Foreskin keratinocyte (primary cell): ENCODE measurements at places on chromosomes 2 and 18. TPM values are rescaled to one million over a fixed set of nuclear protein-coding genes. Genes with fewer than 3 reads are reported as not detected.
A peak's percentile ranks its signal among the peaks of the same experiment; 100 is the strongest.

GRCh38 chr18:28204154-28204553 is 27.2 kb upstream of the CDH2 start:
- peak; percentile 78 for DNase-seq

DNA sequence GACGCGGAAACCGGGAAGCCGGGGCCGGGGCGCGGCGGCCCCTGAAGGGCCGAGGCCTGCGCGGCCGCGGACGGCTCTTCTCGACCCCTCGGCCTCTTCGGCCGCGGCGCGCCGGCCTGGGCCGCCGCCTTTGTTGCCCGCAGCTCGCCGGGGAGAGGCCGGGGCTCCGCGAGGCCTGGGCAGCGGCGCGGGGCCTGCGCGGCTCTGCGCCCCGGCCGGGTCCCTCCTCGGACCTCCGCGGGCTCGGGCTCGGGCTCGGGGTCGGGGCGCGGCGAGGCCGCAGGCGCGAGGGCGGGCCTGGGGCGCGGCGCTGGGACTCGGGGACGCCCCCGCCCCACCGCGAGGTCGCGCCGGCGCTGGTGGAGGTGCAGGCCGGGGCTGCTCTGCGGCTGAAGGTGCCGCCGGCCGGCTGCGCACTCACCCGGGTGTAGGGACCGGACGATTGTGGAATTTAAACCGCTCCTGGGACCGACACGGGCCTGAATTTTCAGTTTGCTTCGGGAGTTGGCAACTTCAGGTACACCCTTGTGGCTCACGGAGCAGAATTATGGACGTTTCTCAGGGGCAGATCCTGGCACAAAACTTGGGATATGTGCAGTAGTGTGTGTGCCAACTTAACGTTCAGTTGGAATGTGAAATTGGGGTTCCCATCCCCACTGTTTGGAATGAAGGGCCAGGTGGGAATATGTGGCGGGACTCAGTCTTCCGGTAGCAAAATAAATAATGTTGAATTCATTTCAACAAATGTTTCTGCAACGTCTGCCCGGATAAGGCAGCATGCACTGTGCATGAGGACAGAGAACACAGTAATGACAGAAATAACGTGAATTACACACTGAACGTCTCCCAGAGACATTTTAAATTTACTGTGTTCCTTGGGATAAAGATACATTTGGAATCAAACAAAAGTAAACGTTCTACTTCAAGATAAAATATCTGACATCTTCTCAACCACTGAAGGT is 787 bp downstream of the SOCS6 start:
- no peak for DNase-seq

- DNase-seq = no peak
Observed at GRCh38 chr2:30985493-30986230, 152.6 kb downstream of the GALNT14 start.

DNA sequence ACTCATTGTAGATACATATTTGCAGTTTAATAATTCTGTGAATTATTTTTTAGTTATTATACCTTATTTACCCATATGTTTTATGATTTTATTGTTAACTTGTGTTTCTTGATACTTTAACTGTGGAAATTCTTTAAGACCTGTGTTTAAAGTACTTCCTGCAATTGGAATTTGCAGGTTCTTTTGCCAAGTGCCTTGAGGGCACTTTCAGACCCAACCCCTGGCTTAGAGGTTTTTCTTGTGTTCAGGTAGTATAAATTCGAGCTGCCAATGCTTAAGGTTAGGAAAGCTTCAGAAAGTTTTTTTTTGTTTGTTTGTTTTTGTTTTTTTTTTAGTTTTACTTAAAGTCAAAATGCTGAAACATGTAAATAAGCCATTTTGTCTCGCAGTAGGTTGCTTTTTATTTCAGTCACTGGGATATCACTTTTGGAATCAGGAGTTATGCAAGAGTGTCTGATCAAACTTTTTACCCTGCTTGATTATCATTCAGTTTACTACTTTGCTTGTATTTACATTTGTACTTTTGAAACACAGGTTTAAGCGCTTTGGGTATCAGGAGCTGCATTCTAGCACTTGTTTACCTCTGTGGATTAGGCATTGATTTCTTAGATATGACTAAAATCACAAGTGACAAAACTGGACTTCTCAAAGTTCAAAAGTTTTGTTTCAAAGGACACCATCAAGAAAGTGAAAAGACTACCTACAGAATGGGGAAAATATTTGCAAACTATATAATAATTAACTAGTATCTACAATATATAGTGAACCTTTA is 31.8 kb downstream of the TDRD15 start:
- no peak for DNase-seq

DNA sequence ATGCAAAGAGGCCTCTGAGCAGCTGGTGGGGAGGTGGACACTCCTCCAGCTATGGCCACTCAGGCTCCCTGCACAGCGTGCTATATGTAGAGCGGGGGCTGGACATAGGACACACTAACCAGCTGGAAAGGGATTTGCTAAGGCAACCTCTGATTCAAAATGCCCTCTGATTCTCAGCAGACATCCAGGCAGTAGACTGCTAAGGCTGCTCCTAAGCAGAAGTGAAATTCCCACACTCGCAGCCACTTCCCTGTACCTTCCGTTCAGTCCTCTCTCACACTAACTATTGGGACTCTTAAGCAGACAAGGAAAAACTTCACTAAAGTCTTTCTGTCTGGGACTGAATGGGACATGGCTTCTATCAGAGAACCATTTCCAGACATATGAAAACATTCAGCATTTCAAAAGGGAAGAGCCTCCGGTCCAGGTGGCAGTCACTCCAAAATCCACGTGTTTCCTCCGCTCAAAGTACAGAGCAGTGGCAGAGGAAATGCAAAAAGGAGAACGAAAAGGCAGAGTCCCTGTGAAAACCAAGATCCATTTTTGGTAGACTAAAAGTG is 265.8 kb downstream of the TTC32 start:
- DNase-seq = no peak

DNA sequence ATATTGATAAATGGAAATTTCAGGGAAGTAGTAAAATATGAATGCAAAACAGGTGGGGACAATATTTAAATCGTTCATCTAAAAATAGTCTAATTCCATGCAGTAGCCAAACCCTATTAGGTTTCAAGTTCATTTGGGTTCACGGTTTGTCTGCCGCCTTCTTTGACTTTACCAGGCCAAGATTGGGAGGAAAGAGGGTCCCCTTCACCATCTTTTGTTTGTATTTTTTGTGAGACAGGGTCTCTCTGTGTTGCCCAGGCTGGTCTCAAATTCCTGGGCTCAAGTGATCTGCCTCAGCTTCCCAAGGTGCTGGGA is 98.5 kb upstream of the ATL2 start:
- no peak for DNase-seq

GRCh38 chr2:151827564-151828142 is 568 bp downstream of the ARL5A start:
- no peak for DNase-seq

GRCh38 chr18:23137788-23138216 is 2.5 kb downstream of the CABLES1 start:
- no peak for DNase-seq

- no peak for DNase-seq
Observed at GRCh38 chr2:211688196-211688595, 850.4 kb downstream of the ERBB4 start.

GRCh38 chr2:223724861-223725260 is 112.5 kb downstream of the AP1S3 start:
- peak; percentile 13 for DNase-seq

DNA sequence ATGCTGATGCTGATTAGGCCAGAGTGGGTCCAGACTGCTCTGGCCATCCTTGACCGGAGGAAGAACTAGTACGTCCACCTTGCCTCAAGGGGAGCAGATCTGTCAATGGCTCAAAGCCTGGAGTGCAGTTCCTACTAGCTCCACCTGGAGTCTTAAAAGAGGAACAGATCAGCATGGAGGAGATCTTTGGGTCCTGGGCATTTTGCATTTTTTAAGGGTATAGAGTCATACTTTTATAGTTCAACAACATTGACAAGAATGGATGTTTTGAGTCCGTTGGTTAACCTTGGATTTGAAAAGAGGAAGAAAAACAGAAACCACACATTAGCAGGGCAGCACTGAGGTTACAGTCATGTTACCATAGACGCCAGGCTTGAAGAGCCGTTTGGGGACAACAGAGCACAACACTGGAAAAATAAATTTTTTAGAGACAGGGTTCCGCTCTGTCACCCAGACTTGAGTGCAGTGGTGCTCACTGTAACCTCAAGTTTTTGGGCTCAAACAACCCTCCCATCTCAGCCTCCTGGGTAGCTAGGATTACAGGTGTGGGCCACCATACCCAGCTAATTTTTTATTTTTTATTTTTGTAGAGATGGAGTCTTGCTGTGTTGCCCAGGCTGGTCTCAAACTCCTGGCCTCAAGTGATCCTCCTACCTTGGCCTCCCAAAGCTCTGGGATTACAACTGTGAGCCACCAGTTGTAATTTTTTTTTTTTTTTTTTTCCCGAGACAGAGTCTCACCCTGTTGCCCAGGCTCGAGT is 78.5 kb downstream of the PRKCE start:
- no peak for DNase-seq

GRCh38 chr2:154813636-154814035 is 115.1 kb downstream of the KCNJ3 start:
- DNase-seq = no peak

DNA sequence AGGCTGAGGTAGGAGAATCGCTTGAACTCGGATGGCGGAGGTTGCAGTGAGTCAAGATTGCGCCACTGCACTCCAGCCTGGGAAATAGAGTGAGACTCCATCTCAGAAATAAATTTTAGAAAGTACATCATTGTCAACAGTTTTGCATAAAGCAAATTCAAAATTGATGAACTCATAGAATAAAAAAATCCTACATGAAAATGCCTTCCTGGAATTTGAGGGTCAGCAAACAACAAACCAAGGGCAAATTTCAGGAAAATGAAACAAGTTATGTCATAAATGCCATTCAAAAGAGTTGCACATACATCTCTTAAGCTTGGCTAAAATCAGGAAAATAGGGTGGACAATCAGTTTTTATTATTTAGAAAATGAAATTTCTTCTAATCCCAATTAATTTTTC is 45.1 kb downstream of the COL5A2 start:
- no peak for DNase-seq

DNA sequence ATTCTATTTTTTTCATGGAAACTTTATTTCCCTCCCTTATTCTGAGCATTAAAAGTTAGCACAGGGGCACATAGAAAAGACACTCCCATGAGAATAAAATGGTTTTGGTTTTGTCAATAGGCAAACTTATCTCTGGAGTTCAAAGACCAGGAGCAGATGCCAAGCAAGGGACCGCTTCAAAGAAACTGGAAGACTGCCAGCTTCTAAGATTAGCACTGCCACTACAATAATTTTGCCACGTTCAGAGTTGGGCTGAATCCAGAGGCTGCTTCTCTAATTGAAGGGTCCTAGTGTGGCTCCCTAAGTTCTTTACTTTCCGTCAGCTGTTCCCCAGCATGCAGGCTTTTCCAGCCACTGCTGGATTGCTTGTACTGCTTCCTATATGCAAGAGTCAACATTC is 681.0 kb upstream of the GCFC2 start:
- DNase-seq = no peak

DNA sequence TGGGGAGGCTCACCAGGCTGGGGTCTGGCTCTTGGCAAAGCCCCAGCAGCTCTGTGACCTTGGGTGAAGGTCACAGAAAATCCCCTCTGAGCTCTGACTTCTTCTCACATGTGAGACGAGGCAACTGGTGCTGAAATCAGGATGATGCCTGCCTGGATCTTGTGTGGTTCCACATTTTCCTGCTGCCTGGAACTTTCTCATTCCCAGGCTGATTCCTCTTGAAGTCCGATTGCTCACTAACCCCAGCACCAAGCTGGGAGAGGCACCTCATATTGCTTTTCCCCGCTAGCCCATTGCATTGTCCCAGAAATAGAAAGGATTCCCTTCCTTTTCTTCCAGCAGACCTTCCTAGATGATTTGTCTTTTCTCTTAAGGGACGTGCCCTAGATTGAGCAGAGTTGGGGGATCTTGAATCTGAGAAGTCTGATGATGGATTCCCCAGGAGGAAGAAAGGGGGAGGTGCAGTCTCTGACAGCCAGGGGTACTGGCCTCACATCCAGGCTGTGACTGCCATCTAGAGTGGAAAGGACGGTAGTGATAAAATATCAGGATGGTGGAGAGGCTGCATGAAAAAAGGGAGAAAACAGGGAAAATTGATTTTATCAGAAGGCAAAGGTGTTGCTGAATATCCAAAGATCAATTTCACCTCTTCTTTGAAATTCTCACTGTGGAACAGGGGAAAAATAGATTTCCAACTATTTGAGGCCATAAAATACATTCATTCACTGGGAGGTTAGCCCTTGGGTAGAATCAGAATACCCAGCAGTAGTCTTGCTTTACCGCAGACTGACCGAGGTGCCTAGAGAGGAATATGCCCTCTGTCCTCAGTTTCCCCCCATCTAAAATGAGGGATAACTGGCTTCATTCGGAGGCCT is 96.3 kb downstream of the FAM210A start:
- DNase-seq = peak; percentile 30

DNA sequence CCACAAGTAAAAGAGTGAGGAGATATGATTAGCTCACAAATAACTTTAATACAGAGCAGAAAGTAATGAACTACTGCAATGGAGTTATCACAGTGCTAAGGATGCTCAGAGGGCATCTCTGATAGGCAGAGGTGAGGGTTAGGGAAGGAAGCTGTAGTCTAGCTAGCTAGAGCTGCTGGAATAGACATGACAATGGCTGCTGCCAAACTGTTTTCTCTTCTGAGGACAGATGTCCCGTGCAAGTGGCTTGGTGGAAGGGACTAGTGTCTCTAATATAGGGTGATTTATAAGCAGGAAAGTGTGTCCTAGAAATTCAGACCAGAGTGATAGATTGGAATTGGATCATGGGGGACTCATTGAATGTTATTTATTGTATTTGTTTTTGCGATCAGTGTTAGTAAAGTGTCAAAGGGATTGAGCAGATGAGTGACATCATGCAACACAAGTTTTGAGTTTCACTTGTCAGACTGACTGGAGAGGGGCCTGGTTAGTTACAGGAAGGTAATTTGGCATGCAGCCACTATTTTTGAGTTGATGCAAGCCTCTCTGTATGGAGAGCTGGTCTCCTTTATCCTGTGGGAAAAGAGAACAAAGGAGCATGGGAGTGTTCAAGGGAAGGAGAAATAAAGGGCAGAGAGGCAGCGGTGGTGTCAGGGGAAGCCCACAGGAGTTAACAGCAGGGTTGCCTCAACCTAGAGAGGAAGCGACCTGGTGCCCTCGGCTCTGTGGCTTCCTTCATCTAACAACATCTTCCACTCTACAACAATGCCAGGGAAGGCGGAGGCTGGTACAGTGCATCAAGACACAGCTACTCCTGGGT is 1.9 kb downstream of the CTLA4 start:
- DNase-seq = no peak

- DNase-seq = no peak
Observed at GRCh38 chr18:10201659-10202058, 252.8 kb upstream of the APCDD1 start.

GRCh38 chr2:95336406-95336805 is 39.3 kb downstream of the KCNIP3 start:
- DNase-seq = no peak

DNA sequence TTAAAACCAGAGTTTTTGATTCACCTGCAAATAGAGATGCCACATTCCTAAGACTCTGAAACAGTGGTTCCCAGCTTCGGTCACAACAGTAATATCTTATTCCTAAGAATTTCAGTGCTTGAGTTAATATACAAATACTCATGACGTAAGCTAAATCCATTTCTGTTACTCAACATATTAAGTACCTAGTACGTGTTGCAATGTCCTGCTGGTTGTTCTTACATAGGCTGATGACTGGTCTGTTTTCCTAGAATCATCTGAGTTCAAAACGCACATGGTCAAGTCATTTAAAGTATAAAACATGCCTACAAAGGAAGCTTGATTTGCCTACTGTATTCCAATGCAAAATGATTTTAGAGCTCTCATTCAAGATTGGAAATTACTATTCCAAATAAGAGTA is 7.2 kb downstream of the NCL start:
- DNase-seq = no peak

- no peak for DNase-seq
Observed at GRCh38 chr18:33201509-33201926, 239.0 kb downstream of the CCDC178 start.

Gene CRYGC
- not detected in 2 replicates for total RNA-seq

Gene DSG4
- 0.04 TPM in 1 of 2 replicates, not detected in the other for total RNA-seq

Gene POMC
- 0.39 and 0.71 TPM in 2 replicates for total RNA-seq
